Activated T-helper 1 cell treated with anti-CD3 and anti-CD28 coated beads, Interleukin-2, amount 50 U/mL, for 16 hours (primary cell): ENCODE measurements at places on chromosomes 2 and 18.

DNA sequence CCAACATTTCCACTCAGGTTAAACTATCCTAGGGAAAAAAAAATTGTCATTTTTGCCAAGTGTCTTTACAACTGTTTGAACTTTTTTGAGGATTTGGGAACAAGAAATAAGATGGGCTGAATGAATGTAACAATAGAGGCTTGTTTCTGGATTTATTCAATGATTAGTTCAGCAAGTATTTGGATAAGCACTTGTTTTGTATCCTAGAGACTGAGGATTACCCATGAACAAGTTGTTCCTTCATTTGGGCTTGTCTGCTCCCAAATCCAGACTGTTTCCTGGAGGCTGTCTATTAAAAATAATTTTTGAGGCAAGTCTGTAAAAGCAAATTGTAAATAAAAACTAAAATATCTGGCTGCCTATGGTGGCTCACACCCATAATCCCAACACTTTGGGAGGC, 62.0 kb upstream of the CSRNP3 start:
- DNase-seq = no peak

GRCh38 chr2:201383136-201383535, 26.0 kb upstream of the FLACC1 start:
- DNase-seq = no peak

DNA sequence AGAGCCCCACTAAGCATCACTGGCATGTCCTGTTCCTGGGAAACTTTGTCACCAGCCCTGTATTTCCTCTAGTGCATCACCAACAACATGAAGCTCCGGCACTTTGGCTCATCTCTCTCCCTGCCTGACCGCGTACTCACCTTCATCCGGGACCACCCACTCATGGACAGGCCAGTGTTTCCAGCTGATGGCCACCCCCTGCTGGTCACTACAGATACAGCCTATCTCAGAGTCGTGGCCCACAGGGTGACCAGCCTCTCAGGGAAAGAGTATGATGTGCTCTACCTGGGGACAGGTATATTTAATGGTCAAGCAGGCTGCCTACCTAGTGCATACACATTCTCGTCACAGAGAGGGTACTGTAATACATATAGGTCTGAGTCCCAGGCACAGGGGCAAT, 21.0 kb downstream of the SEMA4F start:
- no peak for DNase-seq

GRCh38 chr18:59566533-59566971, 130.7 kb downstream of the CCBE1 start:
- no peak for DNase-seq

DNA sequence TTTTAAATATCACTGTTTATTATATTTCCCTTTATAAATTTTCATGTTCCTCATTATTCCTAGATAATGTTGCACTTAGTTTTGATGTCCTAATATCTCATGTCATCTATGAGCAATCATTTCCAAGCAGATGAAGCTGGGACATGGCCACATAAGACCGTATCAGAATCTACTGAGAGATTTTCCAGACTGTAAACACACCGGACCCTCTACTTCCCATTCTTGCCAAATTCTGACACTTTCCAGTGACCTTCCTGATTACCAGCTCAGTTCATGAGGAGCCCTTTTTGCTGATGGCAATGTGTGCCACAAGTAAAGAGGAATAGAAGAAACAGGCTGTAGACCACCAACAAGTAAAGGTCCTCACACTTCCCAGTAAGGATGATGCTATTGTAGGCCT, 20.3 kb upstream of the PDE1A start:
- DNase-seq = no peak

DNA sequence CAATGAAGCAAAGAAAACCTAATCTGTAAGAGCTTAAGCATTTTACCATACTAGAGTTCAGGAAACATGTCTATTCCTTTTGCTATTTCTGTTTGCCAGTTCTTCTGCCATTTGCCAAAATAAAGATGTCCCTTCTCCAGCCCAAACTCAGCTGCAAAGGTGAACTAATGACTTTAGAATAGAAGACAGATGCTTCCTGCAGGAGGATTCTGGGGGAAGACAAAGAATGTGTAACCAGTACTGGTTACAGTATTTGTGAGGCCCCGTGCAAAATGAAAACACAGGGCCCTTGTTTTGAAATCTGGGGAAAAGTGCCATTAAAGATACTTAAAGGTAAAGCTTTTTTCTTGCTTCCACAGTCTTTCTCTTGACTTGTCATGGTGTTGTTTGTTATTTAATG, 34.3 kb upstream of the MTX2 start:
- no peak for DNase-seq
